ENCODE measurements at places on chromosomes 12 and 14. TPM values are rescaled to one million over a fixed set of nuclear protein-coding genes. Genes with fewer than 3 reads are reported as not detected.

Gene PLXNC1
- 2.8 TPM for total RNA-seq

Gene BRF1
- 18.9 TPM for total RNA-seq

Gene G2E3
- total RNA-seq: 8.7 TPM

Gene KSR2
- total RNA-seq: 0.02 TPM

Gene SLC7A7
- 1.9 TPM for total RNA-seq

Gene GLT8D2
- total RNA-seq: 7.7 TPM

Gene SYT1
- total RNA-seq: 0.17 TPM

Gene PCED1B
- 0.85 TPM for total RNA-seq

Gene RTN1
- total RNA-seq: 0.40 TPM

Gene SLC17A8
- total RNA-seq: 0.17 TPM

Gene PMCH
- not detected for total RNA-seq

Gene SYNDIG1L
- total RNA-seq: 0.11 TPM

Gene MVK
- 9.3 TPM for total RNA-seq

Gene HOXC9
- total RNA-seq: not detected

Gene HECTD1
- total RNA-seq: 140 TPM

Gene KLRC1
- total RNA-seq: not detected

Gene SPIC
- not detected for total RNA-seq

Gene SMIM41
- 0.26 TPM for total RNA-seq

Gene KRT82
- total RNA-seq: not detected

Gene AQP5
- 1.0 TPM for total RNA-seq

Gene BBS10
- 7.0 TPM for total RNA-seq

Gene PPP4R4
- total RNA-seq: 0.31 TPM

Gene SERPINA3
- 1.0 TPM for total RNA-seq

Gene CRACR2A
- 2.4 TPM for total RNA-seq

Gene NPAS3
- 0.74 TPM for total RNA-seq

Gene MGP
- total RNA-seq: 324 TPM

Gene KCNC2
- total RNA-seq: not detected

Gene MPHOSPH9
- total RNA-seq: 29.1 TPM

Gene FRS2
- 24.1 TPM for total RNA-seq

Gene DTX3
- 18.3 TPM for total RNA-seq

Gene HNRNPA1
- total RNA-seq: 431 TPM

Gene RERGL
- total RNA-seq: 1.4 TPM

Gene NGB
- not detected for total RNA-seq

Gene ACOT4
- 1.1 TPM for total RNA-seq

Gene KIAA0586
- 11.6 TPM for total RNA-seq

Gene KCNH5
- not detected for total RNA-seq

Gene RACGAP1
- 4.7 TPM for total RNA-seq

Gene KRT85
- not detected for total RNA-seq

Gene INHBC
- total RNA-seq: not detected

Gene SP1
- 31.6 TPM for total RNA-seq

Gene FLVCR2
- total RNA-seq: 4.9 TPM

Gene PTGR2
- total RNA-seq: 39.8 TPM

Gene EML1
- 41.4 TPM for total RNA-seq

Gene OR11G2
- not detected for total RNA-seq

Gene CD4
- 4.2 TPM for total RNA-seq
